ENCODE measurements at places on chromosomes 4 and X.

DNA sequence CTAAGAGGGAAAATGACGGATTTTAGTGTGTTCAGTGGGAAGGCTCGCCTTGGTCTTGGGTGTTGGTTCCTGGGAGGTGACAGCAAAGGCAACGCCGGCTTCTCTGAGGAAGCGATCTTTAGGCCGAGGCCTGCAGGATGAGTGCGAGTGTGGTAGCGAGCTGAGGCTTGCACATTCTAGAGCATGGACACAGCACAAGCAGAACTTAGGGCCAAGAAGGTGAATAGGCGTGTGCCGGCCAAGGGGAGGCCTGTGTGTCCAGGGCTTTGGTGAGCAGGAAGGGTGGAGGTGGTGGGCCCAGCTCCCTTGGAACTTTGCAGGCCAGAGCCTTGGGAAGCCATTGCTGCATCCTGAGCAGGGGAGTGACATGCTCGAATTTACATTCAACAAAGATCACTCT, 67.9 kb downstream of the TNIP2 start:
- no peak for DNase-seq

- DNase-seq, result no peak
These were observed 65.4 kb downstream of the HTRA3 start for GRCh38 chr4:8334786-8335460.

GRCh38 chrX:130260316-130260715, 8.4 kb downstream of the ZNF280C start:
- no peak for DNase-seq

DNA sequence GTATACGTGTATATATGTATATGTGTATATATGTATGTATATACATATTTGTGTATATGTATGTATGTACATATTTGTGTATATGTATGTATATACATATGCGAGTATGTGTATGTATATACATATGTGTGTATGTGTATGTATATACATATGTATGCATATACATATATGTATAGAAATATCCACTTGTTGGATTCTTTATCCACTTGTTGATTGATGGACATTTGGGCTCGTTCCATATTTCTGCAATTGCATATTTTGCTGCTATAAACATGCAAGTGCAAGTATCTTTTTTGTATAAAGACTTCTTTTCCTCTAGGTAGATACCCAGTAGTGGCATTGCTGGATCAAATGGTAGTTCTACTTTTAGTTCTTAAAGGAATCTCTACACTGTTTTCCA, 25.5 kb upstream of the NHSL2 start:
- DNase-seq, result no peak

- no peak for DNase-seq
These were observed 133.6 kb upstream of the VAMP7 start for GRCh38 chrX:155747520-155747919.

DNA sequence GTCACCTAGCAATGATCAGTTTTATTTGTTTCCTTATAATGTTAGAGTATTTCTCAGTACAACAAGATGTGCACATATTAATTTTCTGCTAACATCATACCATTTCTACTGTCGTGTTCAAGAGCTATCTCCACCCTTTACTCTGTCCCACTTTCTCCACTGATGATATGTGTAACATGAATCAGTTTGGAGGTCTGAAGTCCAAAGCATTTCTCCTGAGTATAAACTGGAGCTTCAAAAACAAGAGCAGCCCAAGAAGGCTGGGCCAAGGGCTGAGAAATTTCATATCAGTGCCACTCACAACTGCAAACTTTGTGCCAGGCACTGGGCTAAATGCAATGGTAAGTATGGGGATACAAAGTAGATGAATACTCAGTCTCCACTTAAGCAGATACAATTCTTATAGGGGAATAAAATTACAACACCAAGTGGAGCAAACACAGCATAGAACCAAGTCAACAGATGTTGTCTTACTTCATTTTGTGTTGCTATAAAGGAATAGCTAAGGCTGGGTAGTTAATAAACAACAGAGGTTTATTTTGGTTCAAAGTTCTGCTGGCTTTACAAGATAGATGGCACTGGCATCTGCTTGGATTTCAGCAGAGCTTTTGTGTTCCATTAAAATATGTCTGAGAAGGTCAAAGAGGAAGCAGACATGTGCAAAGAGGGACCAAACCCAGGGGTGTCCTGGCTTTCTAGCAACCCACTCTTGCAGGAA, 44.2 kb downstream of the AMELX start:
- no peak for DNase-seq

DNA sequence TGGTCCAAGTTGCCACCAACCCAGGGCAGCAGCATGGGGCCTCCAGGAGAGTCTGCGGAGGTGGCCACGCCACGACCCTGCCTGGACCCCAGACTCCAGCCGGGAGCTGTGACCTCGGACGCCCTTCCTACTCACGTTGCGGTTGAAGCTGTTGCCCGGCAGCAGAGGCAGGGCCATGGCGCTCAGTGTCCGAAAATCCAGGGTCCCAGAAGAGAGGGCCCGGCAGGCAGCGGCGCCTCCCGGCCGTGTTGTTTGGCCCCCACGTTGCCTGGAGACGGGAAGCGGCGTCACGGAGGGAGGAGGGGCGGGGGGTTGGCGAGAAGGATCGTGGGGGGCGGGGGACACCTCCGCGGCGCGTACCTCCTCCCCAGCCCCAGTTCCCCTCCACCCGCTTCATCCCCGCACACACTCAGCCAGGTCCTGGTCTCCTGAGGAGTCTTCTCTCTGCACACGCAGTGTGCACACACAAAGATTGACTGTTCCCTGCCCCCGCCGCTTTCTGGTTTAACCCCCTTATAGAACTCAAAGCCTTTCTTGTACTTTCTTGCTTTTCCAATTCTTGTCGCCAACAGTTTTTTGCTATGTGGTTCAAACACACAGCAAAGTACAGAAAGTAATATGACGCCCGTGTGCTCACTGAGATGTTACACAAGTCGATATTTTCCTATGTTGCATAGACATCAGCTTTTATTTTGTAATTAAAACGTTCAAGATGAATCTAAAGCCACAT, at the start of gene EFHC2:
Gene EFHC2 (minus strand): TSS at position 261 of the 730 bp plus-strand sequence. CDS start 84 bp downstream, at position 177.
- DNase-seq, result peak; percentile 74

GRCh38 chrX:81708487-81708886, 506.6 kb downstream of the SH3BGRL start:
- no peak for DNase-seq

GRCh38 chr4:79253924-79254323, 71.9 kb downstream of the NAA11 start:
- DNase-seq, result no peak

GRCh38 chr4:122481766-122482405, 25.4 kb upstream of the IL2 start:
- DNase-seq, result no peak

DNA sequence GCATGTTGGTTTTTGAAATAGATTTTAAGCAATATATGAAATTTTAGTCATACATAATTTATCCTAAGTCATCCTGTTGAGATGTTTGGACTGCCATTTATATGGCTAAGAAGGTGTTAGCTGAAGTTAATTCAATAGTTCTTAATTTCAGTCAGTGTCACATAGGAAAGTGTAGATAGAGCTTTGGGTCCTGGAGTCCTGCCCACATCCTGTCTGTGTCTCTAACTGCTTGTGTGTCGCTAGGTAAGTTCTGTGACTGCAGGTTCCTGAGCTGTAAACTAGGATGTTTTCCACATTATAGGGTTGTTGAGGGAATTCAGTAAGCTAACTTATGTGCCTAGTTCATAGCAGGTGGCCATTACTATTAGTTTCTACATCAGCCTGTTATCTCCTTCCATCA, 20.7 kb downstream of the OFD1 start:
- DNase-seq, result no peak

Data from HAP-1 (cell line).